Stimulated activated CD4-positive, alpha-beta T cell treated with anti-CD3 and anti-CD28 coated beads, Interleukin-12 subunit alpha, Interleukin-12 subunit beta, amount 100 ng/mL, for 48 hours (primary cell): ENCODE measurements at places on chromosomes 3 and 15.

- no peak for DNase-seq
These were observed 462.1 kb upstream of the CDIN1 start for GRCh38 chr15:36117296-36117787.

DNA sequence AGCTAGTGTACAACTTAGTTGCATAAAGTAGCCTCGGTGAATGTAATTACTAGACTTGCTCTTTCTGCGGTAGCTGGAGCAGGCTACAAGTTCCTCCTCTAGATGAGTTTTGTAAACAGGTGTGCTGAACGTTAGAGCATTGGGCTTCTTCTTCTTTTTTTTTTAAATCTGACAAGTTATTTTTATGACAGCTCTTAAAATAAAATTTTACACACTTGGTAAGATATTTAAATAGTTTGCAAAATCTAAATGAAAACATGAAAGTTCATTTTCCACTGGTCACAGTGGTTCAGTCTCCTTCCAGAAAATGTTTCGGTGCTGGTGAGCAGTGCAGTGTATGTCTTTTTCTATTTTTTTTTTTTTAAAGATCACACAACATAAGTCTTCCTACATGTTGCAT is 3.0 kb downstream of the CCR9 start:
- no peak for DNase-seq

- no peak for DNase-seq
These were observed 50.5 kb downstream of the CHST2 start for GRCh38 chr3:143170074-143170473.

DNA sequence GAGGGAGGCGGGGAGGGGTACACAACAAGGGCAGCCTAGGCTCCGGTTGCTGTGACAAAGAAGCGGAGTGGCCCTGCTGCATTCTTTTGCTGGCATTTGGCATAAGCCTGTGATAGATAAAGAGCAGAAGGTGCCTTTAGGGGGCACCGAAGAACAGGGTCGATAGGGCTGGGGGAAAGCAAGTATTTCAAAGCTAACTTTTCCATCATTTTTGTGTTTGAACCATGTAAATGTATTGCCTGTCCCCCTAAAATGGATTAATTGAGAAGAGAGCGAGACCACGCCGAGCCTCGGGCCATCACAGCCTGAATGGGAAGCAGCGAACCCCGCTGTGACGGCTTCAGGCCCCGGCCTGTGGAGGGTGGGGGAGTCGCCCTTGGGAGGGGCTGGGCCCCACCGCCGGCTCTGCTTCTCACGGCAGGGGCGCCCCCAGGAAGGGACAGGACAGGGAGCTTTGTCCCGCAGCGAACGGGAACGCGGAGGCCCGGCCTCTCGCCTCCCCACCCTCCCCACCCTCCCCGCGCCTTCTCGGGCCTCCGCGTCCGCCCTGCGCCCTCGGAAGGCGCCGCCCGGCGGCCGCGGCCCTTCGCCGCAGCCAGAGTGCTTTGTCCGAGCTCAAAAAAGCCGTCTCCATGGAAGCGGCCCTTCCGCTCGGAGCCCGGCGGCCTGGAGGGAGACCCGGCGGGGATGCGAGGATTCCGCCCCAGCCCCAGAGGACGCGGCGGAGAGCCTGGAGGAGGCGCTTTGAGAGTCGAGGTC is 32.4 kb upstream of the ALDH1L1 start:
- DNase-seq = no peak

GRCh38 chr3:101262393-101263240 is 57.8 kb downstream of the IMPG2 start:
- DNase-seq = no peak

- no peak for DNase-seq
These were observed 30.2 kb downstream of the PML start for GRCh38 chr15:74024687-74025086.

DNA sequence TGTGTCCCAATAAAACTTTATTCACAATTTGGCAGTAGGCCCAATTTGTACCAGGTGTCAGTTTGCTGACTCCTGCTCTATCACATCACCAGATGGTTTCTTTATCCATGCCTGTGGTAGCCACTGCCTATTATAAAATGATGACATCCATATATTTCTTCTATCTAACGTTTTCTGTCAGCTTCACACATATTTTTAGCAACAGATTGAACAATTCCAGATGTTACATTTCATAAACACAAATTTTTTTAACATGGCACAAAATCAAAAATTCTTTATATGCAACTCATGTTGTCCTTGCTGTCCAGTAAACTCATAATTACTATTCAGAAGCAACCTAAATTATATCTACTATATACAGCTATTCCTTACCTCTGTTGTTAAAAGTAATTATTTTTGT is 1371.6 kb downstream of the NSUN3 start:
- no peak for DNase-seq

DNA sequence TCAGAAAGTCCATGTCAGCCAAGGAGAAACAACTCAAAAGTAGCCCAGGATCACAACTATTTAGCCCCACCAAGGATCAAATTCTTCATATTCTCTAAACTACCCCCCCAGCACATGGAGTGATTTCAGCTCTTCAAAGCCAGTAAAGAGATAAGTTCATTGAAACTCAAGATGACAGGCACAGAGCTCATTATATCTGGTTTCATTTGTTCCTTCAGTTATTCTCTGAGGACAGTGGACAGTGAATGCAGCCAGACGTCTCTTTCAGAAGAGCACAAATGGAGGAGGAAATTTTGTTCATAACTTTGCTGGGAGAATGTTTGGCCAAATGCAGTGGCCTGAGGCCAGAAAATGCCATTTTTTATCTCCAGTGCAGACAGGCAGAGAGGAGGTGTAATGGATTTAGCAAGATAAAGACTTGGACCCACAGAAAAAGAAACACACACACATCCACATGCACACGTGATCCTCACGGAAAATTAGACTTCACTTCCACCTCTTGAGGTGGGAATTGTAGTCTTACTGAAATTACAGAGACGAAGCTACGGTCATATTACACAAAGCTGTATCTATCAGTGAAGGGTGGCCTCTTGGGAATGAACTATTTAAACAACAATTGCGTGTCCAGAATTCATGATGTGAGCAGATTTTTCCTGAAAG is 64.6 kb downstream of the HES1 start:
- DNase-seq = no peak

GRCh38 chr3:45182915-45183871 is 37.0 kb upstream of the CDCP1 start:
- no peak for DNase-seq

DNA sequence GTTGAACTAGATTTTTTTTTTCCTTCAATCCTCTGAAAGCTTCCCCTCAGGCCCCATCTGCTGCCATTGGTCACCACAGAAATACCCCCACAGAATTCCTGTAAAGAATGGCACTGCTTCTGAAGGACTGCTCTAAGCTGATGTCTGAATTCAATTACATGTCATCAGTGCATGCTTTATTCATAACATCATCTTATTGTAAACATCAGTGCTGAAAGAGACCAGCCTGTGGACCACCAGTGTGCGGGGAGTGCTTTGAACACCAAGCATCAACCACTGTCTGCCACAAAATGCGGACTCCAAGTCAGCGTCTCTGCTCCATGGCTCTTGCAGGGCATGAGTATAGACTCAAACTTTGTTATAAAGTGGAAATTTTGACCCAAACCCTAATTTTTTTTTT is 11.6 kb downstream of the PHLDB2 start:
- DNase-seq = no peak

DNA sequence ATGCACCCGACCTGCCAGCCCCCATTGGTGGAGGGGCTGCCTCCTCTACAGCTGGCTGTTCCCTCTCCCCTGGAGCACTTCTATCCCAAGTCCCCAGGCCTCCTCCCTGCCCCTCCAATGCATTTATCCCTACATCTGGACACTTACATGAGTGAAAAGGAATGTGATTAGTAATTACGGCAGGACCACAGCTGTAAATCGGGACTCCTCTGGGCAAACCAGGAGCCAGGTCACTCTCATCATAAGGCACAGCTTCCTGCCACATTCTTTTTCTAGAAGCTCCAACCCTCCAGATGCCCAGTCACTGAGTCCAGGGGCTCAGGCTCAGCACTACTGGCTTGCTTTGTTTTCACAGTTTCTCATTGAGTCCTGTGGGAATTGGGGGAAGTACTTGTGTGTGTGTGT is 54.3 kb downstream of the IL20RB start:
- DNase-seq = no peak

GRCh38 chr3:134291319-134292254 is 40.9 kb upstream of the RYK start:
- DNase-seq = no peak

- DNase-seq = no peak
These were observed 153.3 kb downstream of the ECT2 start for GRCh38 chr3:172903642-172904320.

- DNase-seq = peak; percentile 10
These were observed 1.0 kb upstream of the IGF2BP2 start for GRCh38 chr3:185825639-185826481.

DNA sequence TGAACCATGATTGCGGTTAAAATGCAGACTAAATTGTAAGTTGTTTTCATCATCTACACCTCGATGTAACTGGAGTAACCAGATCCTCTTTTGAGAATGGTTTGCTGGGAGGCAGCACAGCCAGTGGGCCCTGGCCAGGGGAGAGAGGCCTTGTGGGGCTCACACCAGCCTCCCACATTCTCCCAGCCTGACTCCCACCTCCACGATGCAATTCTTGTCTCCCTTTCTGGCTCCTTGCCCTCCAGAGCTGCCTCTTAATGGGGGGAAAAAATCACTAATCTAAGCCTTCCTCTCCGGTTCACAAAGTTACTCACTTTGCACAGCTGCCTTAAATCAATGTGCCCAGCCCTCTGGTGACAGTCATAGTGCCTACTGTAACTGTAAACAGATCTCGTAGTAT is 17.9 kb upstream of the PAQR5 start:
- no peak for DNase-seq

DNA sequence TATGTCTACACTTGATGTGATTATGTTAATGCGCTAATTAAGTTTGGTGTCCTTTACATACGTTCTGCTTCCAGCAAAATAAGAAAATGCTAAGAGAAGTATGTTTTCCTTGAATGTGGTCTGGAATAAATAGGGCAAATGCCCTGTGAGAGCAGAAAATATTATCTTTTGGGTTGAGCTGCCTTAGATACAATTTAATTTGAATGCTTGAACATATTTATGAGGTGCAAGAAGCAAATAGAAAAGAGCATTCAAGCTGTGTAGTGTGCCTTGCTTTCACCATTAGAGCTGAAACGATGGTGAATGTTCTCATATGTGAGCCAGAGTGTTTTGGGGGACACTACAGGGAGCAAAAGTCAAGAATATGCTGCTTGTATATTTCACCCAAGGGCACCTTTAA is 15.9 kb upstream of the ARNT2 start:
- no peak for DNase-seq

- DNase-seq = no peak
These were observed 317.4 kb downstream of the FHIT start for GRCh38 chr3:60933824-60934223.

DNA sequence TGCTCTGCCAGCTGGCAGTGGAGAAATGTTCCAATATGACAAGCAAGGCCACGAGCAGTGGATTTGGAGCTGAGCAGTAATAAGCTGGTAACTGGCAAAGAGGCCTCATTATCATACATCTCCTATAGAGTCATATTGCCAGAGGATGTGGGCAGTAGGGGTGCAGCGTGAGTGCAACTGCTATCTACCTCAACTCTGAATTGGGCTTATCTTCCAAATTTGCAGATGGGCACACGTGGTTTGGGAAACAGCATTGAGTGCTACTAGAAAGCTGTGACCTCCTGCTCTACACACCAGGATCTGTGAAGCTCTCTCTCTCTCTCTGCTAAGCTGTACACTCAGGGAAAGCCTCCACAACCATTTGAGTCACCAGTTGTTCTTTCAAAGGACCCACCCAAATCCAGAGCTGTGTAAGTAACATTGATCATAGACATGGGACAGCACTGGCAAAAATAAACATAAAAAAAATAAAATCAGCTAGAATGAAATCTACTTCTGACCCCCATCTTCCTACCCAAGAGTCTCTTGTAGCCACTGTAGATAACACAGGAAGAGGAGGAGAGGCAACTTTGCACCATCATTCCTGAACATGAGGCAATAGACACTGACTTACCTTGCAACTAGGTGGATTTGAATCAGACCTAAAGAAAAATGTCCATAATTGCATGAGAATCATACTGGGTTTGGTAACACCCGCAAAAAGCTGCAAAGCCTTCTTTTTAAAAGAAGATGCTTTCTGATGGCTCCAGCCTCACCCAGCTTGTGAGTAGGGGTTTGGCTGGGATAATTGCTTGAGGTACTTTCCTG is 82.9 kb upstream of the THBS1 start:
- no peak for DNase-seq

DNA sequence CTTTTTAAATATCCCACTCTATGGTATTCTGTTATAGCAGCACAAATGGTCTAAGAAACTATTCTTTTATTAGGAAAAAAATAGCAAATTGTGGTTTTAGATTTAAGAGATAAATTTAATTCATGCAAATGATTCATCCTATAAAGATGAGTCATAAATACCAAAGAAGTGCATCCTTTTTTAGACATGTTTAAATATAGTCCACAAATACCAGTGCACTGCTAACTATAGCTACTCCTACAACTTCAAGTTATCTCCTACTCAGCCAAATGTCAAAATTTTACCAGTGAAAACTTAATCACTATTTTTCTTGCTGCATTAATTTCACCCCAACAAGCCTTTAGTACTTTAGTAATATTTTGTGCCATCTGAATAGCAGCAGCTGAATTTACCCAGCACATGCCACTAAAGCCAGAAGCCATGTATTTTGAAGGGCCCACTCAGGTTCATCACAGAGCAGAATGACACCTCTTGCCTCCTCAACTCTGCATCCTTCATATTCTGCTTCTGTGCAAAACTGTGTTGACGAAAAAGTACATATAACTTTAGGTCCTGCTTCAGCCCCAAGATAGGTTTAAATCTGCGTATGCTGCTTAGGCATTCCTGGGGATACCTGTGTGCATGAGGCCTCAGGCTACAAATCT is 24.9 kb downstream of the CX3CR1 start:
- DNase-seq = no peak

- no peak for DNase-seq
These were observed 153.4 kb upstream of the UMPS start for GRCh38 chr3:124576565-124577493.

DNA sequence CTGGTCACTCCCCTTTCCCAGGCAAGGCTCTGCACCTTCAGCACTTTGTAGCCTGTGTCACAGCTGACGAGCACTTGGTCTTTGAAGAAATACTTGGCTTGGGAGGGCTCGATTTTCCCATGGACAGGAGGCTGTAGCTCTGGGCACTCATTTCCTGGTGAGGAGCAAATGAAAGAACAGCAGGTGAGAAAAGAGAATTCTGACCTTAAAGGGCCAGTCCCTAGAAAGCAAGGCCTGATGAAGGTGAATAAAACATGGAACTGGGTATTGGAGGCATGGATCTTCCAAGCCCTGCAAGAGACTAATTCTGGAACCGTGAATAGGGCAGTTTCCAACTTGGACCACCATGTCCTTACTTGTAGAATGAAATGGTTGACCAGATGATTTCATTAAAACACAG is 39.9 kb downstream of the MASP1 start:
- DNase-seq = no peak

GRCh38 chr3:169818316-169818715 is 5.6 kb upstream of the LRRC34 start:
- DNase-seq = no peak

DNA sequence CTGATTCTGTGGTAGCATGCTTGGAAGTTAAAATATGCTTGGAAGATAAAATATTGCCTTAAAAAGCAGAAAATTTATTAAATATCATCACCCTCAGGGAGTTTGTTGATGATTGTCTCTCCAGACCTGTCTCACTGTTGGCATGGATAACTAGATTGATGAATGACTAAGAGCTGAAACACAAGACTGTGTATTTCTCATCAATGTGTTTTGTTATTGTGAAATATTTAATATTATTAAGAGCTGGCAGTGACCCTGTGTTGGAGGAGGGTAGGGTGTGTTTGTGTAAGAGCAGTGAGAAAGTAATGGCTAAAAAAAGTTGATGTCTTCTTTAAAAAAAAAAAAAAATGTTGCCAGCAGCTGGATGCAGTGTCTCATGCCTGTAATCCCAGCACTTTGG is 82.2 kb downstream of the ITPR1 start:
- DNase-seq = no peak
